Stimulated activated CD8-positive, alpha-beta memory T cell treated with anti-CD3 and anti-CD28 coated beads, Interleukin-2, amount 100 ng/mL, for 48 hours (primary cell): ENCODE measurements at places on chromosomes 6 and 20.

GRCh38 chr6:44221961-44222335, 1.4 kb upstream of the SLC29A1 start:
- no peak for DNase-seq

DNA sequence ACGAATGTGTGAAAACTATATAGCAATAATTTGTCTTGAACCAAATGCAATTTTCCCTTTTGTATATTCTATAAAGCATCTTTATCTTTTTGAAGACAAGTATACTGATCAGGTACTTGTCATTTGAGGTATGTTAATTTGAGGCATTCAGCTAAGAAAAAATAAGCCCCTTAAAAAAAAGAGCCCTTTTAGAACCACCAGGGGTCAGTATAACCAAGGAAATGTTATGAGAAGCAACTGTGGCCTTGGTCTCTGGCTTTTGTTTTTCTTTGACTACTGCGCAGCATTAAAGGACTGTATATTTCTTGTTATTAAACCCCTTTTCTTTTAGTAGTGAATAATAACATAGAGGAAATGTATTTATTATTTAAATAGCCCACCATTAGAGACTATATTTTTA, 43.1 kb downstream of the CD109 start:
- DNase-seq = no peak

- DNase-seq = no peak
These were observed 77.6 kb upstream of the FUCA2 start for GRCh38 chr6:143589162-143589561.

- peak; percentile 19 for DNase-seq
These were observed 3.8 kb downstream of the DEK start for GRCh38 chr6:18260448-18261106.
